Right ventricle myocardium inferior (tissue), 1 donor: ENCODE measurements at places on chromosomes 3 and 15.

DNA sequence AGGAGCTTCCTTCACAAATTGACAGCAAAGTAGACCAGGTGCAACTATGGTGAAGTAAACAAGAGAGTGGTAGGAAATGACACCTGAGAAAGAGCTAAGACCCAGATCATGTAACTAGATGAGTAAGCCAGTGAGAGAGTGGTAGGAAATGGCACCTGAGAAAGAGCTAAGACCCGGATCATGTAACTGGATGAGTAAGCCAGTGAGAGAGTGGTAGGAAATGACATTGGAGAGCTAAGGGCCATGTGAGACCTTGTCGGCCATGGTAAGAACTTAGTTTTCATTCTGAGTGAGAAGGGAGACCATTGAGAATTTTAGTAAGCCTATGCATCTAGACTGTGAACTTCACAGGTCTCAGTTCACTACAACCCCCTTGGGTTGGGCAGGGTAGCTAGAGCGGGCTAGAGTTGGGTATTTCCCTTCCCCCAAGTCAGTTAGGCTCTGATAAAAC is 5.4 kb upstream of the SENP7 start:
- DNase-seq, result no peak

- DNase-seq, result peak; percentile 84
Measured at GRCh38 chr3:61358364-61358763, 107.1 kb upstream of the FHIT start.

DNA sequence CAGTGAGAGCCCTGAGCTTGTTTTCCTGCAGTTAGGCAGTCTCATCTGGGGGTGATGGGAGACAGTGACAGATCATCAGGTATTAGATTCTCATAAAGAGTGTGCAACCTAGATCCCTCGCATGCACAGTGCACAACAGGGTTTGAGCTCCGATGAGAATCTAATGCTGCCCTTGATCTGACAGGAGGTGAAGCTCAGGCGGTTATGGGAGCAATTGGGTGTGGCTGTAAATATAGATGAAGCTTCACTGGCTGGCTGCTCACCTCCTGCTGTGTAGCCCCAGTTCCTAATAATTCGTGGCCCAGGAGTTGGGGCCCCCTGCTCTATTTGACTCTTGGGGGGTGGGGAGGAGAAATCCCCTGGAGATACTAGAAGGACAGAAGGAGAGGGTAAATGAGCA is 309.4 kb upstream of the STT3B start:
- DNase-seq, result no peak

DNA sequence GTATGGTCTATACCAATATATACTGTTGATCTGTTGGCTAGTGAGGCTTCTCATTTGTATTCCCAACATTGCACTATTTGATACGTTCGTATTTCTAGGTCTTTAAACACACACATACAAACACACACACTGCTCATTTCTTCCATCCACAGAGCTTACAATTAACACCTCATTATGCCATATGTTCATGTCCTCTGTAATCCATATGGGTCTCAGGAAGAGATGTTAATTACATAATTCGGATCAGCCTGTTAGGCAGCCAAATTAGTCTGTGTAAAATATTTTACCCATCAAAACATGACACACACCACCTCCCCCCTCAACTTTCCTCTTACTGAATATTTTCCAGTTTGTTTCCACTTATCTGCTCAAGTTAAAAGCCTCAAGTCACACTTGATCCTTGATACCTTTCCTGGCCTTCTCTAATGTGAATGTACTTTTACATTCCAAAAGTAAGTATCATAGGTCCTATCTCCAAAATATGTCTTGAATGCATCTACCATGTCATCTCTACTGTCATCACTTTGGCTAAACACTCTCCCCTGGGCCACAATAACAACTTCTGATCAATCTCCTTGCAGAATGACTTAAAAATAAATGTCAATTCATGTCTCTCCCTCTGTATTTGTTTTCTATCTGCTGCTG is 28.2 kb downstream of the EOGT start:
- DNase-seq, result no peak

GRCh38 chr3:120284747-120285507 is at the start of gene GPR156:
Gene GPR156, minus strand, starts transcription at chr3:120285222. Its CDS starts 41,124 bp downstream, at chr3:120244098.
- DNase-seq, result no peak

GRCh38 chr3:63523100-63523499 is 129.4 kb upstream of the SNTN start:
- DNase-seq, result no peak

DNA sequence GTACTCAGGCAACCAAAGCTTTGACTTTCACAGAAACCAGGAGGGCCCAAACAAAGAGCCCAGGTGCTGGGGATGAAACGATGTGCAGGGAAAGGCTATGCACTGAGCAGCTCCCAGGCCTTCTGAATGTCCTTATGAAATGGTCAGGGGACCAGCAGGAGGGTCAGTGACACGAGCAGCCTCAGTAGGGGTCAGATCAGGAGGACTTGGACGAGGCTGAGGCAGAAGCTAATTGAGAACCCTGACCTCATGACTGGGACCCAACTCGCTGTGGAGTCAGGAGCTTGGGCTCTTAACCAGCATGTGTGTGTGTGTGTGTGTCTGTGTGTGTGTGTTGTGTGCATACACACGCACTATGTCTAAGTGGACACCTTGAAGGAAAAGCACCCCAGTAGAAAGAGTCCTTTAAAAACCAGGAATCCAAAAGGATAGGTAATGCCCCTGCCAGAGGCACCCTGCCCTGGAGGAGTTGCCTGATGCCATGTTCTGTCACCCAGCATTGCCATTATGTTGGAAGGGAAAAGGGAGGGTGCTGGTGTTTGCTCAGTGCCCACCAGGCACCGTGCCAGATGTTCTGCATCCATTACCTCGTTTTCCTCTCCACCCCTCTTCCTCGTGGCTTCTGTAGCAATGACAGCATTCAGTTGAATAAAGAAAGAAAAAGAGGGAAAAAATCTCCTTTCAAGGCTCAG is 50.9 kb downstream of the CORO2B start:
- DNase-seq, result no peak

- no peak for DNase-seq
Measured at GRCh38 chr3:17231537-17232261, 346.9 kb downstream of the PLCL2 start.

GRCh38 chr3:148992027-148992634 is 791 bp downstream of the GYG1 start:
- DNase-seq, result peak; percentile 82

- peak; percentile 88 for DNase-seq
Measured at GRCh38 chr15:66883284-66883911, 181.4 kb downstream of the SMAD6 start.

DNA sequence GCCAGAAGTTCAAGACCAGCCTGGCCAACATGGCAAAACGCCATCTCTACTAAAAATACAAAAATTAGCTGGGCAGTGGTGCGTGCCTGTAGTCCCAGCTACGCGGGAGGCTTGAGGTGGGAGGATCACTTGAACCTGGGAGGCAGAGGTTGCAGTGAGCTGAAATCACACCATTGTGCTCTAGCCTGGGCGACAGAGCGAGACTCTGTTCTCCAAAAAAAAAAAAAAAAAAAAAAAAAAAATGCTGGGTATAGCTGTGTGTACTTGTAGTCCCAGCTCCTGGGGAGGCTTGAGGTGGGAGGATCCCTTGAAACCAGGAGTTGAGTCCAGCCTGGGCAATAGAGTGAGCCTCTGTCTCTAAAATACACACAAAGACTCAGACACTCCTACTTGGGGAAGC is 32.0 kb downstream of the PPP1R2 start:
- DNase-seq, result no peak

GRCh38 chr15:66107070-66107469 is 146.5 kb downstream of the MEGF11 start:
- peak; percentile 5 for DNase-seq

- no peak for DNase-seq
Measured at GRCh38 chr3:131786386-131786785, 248.4 kb downstream of the CPNE4 start.

DNA sequence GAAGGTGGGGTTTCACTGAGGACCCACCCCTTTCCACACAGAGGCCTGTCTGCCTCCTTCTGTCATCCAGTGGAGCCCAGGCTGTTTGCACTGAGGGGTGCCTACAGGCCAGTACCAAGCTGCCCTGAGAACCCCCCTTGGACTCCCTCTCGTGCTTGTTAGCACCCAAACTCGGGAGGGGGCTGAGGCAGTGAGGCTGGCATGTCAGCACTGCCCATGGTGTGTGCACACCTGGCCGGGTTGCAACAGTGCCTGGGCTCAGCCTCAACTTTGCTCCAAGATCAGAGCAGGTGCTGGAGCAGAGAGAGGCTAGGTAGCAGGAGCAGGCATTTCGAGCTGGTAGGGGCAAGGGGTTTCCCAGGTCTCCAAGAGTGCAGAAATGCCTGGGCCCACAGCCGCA is 90.0 kb downstream of the PIK3R4 start:
- no peak for DNase-seq

GRCh38 chr3:78632925-78633553 is 1134.8 kb downstream of the ROBO1 start:
- no peak for DNase-seq

DNA sequence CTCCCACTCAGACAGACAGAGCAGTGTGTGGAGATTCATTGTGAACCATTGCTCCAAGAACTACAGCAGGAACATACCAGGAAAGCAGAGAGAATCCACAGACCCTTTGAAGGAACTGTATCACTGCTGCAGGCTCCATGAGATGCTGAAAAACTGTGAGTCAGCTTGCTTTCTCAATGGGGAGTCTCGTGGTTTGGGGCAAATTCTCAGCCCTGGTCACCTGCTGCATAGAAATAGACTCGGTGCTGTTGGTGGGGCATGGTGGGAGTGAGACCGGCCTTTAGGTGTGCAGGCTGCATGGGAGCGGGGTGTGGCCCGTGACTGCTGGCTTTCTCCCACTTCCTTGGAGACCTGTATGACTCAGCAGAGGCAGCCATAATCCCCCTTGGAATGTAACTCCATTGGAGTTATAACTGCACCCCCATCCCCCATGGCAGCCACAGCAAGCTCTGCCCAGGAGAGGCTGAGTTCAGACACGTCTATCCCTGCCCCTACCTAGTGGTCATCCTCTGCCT is 35.6 kb downstream of the ALCAM start:
- DNase-seq, result no peak
